ENCODE measurements at places on chromosomes 6 and 20.

GRCh38 chr6:160215232-160215631 is 43.4 kb downstream of the SLC22A2 start:
- no peak for DNase-seq

- DNase-seq = no peak
These were observed 59.0 kb downstream of the ANKRD60 start for GRCh38 chr20:58169450-58169849.

GRCh38 chr6:168058691-168059551 is 20.1 kb downstream of the FRMD1 start:
- no peak for DNase-seq

DNA sequence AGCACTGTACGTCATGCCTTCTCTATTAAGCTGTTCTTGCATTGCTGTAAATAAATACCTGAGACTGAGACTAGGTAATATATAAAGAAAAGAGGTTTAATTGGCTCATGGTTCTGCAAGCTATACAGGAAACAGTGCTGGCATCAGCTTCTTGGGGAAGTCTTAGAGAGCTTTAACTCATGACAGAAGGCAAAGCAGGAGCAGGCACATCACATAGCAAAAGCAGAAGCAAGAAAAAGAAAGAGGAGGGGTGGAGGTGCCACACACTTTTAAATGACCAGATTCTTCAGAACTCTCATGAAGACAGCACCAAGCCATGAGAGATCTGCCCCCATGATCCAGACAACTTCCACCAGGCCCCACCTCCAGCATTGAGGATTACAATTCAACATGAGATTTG is 30.1 kb downstream of the CYB5R4 start:
- no peak for DNase-seq

DNA sequence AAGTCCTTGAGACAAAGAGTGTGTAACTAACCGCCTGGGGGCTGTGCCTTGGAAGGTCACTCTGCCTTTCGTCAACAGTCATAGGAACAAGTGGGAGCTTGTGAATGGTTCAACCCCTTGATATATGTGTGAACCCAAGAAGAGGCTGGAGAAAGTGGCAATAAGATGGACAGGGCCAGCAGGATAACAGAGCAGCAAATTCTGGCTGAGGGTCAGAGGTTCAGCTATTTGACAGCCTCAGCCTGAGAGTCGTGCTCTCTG is 54.9 kb downstream of the CPNE5 start:
- DNase-seq = no peak

GRCh38 chr6:79814940-79815339 is 132.4 kb downstream of the ELOVL4 start:
- DNase-seq = no peak

DNA sequence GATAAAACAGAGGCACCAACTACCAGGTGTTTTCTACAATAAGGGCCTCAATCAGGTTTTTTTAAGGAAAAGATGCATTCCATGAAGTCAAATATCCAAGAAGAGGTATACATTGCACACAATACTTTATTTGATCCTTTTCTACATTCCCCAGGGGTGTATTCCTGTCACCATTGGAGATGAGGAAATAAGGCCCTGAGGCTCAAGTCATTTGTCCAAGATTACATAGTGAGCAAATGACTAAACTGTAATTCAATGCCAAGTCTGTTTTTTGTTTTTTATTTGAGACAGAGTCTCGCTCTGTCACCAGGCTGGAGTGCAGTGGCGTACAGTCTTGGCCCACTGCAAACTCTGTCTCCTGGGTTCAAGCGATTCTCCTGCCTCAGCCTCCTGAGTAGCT is 69.2 kb upstream of the CDYL start:
- DNase-seq = no peak

DNA sequence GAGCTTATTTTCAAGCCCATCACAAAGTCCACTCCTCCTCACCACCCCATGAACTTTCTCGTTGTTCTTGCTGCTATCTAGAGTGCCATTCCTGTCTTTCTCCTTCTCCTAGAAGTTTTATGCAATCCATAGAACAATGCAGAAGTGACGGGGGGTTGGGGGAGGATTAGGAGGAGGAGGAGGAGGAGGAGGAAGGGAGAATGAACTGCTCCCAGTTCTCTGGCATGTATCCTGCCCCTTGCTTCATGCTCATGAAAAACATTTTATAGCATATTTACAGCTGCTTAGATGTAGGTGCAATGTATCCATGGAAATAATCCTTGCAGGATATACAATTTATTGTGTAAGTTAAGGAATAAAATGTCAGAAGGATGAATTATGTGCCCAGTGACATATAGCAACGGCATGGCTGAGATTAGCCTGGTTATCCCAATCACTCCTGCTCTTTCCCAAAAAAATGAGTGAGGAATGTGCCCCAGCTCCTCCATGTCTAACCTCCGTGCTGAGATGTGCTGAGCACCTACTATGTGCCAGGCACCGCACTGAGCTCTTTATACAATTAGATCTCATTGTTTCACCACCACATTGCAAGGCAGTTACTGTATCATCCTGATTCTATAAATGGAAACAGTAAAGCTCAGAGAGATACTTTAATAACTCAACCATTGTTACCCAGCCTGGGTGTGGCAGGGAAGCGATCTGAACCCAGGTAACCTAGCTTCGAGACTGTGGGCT is 41.6 kb upstream of the TFAP2C start:
- no peak for DNase-seq

DNA sequence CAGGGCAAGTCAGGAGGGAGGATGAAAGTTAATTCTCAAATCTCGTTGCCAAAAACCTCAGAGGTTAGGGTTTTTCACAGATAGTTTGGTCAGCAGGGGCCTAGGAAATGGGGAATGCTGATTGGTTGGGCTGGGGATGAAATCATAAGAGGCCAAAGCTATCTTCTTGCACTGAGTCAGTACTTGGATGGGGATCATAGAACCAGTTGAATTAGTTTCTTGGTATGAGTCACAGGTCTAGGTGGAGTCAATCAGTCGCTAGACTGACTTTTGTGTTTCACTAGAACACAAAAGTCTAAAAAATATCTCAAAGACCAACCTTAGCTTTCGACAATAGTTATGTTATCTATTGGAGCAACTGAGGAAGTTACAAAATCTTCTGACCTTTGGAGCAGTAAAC is 368.5 kb downstream of the TBC1D32 start:
- DNase-seq = no peak

- DNase-seq = no peak
These were observed 433 bp downstream of the QRSL1 start for GRCh38 chr6:106629859-106630163.

All from right forelimb (tissue), 1 donor.